ENCODE measurements at places on chromosomes 2 and 18. TPM values are rescaled to one million over a fixed set of nuclear protein-coding genes. Genes with fewer than 3 reads are reported as not detected.

EVA1A gene
- total RNA-seq: not detected

ARHGAP25 gene
- 57.9 TPM for total RNA-seq

GRCh38 chr2:230455005-230455684 is 39.1 kb downstream of the SP100 start:
- no peak for DNase-seq

DNA sequence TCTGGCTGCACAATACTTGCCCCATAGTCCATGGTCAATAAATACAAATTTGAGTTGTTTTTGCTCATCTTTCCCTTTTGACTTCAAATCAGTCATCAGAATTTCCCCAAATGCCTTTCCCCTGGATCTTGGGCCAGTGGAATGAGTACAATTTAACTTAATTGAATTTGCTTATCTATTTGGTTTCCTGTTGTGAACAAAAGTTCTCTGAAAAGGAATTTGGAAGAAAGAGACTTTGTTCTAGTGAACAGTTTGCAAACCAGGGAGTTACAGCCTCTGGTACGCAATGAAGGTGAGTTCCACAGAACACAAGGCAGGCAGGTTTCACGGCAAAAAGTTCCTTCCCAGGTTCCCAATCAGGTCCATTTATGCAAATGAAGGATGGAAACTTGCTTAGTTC is 1.2 kb upstream of the UGT1A1 start:
- DNase-seq: no peak

DNA sequence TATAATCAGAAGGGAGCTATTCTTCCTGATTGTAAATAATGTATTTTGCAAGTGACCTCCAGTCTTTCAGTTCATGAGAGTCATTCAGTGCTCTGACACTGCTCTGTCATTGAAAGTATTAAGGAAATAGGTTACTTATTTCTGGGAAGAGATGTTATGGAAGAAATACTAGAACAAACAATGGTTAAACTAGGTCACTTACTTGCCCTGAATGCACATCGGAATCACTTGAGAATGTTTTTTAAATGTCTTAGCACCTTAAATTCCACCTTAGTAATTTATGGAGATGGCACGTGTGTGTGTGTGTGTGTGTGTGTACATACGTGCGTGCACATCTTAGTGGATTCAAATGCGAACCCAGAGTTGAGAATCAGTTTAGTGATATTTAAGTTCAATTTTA is 126.6 kb upstream of the KCNH7 start:
- no peak for DNase-seq

- DNase-seq: peak; percentile 40
Observed at GRCh38 chr18:23935804-23936203, 78.8 kb upstream of the TTC39C start.

DNA sequence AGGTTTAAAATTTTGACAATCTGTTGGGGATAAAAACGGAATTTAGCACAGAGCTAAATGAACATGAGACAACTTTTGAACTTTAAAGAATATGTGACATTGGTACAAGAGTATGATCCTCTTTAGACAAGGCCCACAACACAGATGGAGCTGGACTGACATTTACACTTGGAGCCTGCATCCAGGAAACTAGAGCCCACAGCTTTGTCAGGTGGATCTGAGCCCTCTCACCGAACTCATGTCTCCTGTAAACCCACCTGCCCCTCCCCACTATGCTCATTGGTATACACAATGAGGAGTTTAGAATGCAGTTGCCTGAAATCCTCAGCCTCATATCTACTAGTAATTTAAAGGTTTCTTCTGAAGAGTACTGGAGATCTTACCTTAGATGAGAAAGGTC is 22.1 kb upstream of the ACAA2 start:
- no peak for DNase-seq

DNA sequence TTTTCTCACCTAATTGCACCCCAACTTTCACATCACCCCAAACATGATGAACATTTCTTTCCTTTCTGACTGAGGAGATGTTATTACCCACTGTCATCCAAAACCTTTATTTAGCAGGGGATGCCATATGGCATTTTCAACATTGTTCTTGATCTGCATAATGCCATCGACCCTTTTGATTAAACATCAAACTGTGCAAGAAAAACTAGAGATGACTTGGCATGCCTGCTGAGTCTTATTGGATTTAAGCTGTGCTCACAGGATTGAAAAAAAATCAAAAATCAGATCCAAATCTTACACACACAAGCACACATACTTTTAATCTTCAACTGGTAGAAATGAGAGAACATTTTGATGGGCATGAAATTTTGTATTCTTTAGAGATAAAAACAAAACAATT is 536.0 kb downstream of the TMX3 start:
- no peak for DNase-seq

- DNase-seq: peak; percentile 8
Observed at GRCh38 chr2:130726614-130727180, 2.2 kb upstream of the GPR148 start.

- DNase-seq: no peak
Observed at GRCh38 chr18:54948350-54948837, 10.9 kb downstream of the CCDC68 start.

DNA sequence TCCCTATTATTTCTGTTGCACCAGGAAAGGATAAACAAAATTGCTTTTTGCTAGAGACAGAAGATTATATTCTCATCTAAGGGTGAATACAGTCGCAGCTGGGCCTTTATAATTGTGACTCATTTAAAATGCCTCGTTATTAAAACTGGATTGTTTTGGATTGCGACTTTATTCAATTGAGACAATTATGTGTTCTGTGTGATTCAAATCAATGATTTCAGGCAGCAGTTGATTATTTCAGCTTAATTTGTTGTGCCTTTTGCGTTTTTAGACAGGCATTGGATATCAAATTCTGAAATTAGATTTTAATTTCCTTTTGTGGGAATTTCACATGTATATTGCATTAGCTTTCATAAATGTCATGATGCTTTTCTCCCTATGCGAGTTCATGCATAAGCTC is 778.1 kb upstream of the SOX11 start:
- no peak for DNase-seq

- peak; percentile 57 for DNase-seq
Observed at GRCh38 chr2:219175928-219176817, 552 bp downstream of the CNPPD1 start.

GRCh38 chr18:5964996-5965395 is 69.7 kb upstream of the TMEM200C start:
- no peak for DNase-seq

All from activated CD4-positive, alpha-beta T cell treated with anti-CD3 and anti-CD28 coated beads for 36 hours (primary cell).